ENCODE measurements at places on chromosomes 4 and X.

DNA sequence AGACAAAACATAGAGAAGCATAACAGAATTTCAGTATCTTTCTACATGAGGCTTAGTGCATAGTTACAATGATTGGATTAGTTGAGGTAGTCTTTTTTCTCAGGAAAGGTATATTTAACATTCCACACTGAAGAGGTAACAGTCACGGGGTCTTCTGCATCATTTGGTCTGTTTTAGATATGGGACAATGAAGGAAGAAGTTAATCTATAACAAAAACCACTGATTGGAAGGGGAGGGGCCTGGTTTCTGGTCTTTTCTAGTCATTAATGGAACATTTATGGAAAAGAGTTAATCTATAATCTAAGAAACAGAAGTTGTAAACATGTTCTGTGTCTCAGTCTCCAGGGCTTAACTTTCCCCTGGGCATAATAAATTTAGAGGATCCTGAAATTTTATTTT is 37.3 kb upstream of the HPSE start:
- no peak for DNase-seq

DNA sequence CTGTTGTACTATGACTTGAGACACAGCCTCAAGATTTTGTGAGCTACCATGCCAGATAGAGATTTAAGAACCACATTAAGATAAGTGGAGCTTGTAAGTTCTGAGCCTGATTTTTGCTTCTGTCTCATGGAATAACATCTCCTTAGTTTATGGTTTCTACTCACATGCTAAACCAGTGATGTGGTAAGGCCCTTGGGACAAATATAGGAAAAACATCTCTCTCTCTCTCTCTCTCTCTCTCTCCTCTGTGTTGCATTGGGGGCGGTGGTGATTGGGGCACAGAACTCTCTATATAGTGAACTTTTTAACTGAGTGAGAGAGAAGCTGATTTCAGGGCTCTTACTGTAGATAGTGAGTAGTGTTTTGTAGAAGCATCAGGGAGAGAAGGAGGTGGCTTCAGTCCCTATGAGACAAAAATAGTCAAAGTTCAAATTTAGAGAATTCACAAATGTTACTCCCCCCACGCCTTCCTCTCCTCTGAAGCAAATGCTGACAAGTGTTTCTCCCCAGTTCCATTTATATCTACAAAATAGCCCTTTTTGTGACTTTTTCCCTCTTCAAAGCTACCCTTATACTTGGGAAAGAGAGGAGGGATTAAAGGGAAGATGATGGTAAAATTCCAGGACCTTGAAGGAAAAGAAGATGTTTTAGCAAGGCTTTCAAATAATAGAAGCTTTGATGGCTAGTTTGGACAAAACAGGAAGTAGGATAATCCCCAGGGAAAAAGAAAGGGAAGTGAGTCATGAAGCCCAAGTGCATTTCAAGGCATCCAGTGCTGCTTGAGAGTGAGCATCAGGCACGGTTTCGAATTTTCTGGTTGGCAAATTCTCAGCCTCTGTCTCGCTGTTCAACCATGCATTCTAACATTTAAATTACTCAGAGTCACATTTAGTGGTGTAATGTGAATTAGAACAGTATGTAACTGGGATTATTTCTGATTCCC is 134.3 kb upstream of the AP1S2 start:
- no peak for DNase-seq

- DNase-seq, result no peak
Measured at GRCh38 chrX:21171181-21171580, 203.0 kb upstream of the CNKSR2 start.

- DNase-seq, result no peak
Measured at GRCh38 chrX:105650577-105650976, 171.8 kb upstream of the NRK start.

DNA sequence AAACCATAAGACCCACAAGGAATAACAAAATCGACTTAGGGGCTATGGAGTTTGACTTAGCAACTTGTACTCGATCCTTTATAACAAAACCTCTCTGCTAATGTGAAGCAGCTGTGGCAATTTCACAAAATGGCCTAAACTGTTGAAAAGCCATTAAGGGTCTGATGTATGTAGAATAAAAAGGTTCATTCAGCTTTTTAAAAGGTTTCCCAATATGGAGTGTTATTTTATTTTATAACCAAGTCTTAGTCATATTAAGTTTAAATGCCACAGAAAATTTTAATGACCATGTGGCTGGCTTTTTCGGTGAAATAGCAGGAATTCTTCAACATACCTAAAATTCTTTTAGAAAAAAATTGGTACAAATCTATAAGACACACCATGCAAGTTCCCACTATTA is 291.8 kb upstream of the HAND2 start:
- DNase-seq, result no peak

GRCh38 chr4:169205744-169206080 is 65.0 kb downstream of the SH3RF1 start:
- no peak for DNase-seq

DNA sequence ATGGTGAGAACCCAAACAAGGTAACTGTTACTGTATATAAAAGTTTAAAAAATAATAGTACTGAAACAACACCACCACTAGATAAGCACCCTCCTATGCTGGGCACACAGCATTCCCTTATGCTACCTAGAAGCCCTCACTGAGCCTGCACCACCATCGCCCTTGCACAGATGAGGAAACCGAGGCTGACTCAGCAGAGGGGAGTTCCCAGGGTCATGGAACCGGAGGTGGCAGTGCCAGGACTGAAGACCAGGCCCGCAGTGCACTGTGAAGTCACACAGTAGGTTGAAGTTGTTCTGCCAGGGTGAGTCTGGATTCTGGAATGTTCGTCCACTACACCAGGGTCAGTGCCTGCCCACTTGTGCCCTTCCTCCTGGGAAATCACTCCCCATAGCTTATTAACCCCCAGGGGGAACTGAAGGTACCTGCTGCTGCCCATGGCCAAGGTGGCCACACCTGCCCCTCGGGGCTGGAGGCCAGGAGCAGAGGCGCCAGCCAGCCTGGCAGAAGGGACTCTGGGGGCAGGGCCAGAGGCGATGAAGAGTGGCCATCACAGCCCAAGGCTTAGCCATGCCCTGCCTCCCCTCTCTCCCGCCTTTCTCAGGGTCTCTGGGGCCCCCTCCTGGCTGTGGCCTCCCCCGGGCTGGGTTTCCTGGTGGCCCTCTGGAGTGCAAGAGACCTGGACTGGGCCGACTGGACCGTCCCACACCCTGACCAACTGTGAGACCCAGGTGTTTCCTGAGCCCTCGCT is 15.1 kb upstream of the ABLIM2 start:
- DNase-seq, result no peak

GRCh38 chr4:30943356-30943755 is 223.2 kb downstream of the PCDH7 start:
- no peak for DNase-seq

GRCh38 chr4:55021214-55021613 is 104.2 kb downstream of the KDR start:
- DNase-seq, result no peak

DNA sequence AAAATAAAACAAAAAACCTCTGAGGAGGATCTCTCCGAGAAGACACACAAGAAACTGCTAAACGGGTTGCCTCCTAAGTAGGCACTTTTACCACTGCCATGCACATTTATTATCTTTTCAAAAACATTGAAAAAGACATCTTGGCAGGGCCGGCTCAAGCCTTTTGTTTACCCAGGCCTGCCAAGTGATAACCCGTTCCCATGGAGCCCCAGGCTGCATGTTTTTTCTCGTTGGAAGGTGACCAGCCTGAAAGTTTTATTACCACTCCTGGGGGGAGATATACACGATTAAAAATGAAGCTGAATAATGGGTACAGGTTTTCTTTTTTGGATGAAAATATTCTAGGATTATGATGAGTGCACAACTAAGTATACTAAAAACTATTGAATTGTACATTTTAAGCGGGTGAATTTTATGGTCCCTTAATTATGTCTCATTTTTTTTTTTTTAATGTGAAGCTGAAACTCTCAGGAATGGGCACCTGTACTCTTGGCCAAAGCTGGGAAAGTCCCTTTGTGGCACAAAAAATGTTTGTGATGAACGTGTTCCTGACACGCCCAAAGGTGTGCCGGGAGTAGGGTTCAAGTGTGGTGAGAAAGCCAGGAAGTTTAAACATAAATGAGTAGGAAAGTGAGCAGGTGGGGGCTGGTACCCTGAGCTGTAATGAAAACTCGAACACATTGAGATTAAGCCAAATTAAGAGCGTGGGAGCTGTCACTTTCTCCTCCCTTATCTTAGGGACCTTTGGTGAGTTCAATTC is 1.5 kb upstream of the MAP7D2 start:
- DNase-seq, result no peak

DNA sequence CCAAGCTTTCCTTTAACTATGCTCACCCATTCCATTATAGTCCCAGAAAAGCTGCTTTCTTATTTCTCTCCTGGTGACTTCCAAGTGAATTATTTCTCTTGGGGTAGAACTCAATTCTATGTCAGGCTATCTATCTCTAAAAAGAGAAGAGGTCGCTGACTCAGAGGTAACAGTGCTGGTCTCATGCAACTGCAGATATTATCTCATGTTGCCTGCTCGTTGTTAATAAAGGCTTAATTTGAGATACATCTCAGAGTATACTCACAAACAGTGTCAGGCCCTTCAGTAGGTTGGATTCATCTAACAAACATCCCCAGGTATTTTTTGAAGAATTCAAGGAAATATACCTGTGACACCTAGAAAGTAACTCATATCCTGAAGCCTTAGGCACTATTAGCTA is 2.7 kb downstream of the TMEM154 start:
- no peak for DNase-seq

DNA sequence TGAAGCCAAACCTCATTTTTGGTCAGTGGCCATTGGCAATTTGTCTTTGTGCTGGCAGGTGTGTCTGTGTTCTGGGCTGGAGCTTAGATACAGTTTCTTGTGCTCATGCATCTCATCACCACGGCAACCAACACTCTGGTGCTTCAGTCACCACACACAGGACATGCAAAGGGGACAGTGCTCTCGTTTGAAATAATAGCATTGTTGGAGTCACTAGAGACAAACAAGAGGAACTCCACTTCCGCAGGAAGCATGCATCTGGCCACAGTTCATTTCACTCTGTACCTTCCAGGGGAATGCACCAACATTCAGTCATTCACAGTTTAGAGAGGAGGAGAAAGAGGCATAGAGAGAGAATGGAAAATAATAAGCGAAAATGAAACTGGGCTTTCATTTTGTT is 267.4 kb downstream of the ANK2 start:
- no peak for DNase-seq

- no peak for DNase-seq
Measured at GRCh38 chr4:14636563-14636962, 365.7 kb upstream of the CPEB2 start.

DNA sequence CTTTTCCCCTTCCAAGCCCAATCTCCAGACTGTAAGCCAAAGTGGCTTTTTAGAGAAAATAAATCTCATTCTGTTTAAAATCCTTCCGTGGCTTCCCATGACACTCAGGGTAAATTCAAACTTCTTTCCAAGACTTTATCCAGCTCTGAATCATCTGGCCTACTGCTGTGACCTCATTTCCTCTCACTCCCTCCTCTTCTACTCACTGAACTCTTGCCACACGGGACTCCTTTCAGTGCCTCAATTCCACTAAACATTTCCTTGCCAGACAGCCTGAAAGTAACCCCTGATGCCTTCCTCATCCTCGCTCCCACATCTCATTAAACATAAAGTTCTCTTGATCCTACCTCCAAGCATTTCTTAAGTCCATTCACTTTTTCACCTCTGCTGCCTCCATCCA is 27.8 kb upstream of the RNF128 start:
- DNase-seq, result no peak

- DNase-seq, result no peak
Measured at GRCh38 chrX:2526390-2526789, 25.6 kb upstream of the DHRSX start.

DNA sequence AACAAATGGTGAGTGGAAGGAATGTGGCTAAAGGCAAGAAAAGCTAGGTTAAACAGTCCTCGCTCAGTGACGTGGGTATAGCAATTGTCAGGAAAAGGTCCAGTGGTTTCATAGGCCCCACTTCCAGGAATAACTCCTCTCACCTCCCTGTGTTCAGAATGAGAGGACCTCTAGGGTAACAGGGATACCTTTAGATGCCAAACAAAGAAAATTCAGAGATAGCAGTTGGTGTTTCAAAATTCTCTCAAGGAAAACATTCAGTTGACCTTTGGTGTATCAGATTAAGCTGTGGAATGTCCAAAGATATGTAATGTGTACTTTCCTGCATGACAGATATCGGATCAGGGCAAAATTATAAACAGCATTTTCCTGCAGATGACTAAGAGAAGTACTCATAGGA is 155.9 kb downstream of the ARHGAP6 start:
- DNase-seq, result no peak

DNA sequence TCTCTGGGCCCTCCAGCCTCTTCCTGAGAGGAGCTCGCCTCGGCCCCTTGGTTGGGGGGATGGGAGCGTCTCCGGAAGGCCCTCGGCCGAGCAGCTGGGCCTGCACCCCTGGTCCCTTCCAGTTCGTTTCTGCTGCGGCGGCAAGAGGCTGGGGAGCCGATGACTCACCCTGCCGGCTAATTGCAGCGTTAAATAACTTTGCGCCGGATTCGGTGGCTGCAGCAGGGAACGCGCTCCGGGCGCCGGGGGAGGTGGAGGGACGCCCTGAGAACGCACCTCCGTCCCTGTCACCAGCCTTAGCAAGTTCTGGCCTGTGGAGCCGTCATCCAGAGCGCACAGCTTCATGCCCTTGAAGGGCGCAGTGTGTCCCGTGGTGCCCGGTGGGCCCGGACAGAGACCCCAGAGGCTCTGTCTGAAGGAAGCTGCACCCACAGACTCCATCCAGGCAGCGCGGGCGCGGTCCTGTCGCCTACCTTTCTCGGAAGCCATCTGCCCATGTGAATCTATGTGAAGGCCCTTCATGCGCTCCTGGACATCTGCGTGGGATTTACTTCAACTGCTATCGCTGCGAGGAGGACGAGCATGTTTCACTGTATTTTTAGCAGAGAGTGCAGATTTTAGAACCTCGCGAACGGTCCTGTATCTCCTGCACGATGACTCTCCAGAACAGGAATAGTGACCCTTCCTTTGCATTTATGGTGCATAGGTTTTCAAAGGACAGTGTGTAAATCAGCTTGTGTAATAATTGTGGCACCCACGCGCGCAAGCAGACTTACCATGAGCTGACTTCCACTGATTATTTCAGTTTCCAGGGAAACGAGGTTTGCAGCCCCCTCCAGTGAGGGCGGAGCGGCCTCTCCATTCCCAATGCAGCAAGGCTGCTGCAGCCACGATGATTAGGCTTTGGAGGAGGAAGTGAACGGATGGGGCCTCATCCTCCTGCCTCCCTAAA is 1.7 kb upstream of the TMEM271 start:
- no peak for DNase-seq

GRCh38 chr4:8523175-8523574 is 57.0 kb upstream of the GPR78 start:
- DNase-seq, result no peak

DNA sequence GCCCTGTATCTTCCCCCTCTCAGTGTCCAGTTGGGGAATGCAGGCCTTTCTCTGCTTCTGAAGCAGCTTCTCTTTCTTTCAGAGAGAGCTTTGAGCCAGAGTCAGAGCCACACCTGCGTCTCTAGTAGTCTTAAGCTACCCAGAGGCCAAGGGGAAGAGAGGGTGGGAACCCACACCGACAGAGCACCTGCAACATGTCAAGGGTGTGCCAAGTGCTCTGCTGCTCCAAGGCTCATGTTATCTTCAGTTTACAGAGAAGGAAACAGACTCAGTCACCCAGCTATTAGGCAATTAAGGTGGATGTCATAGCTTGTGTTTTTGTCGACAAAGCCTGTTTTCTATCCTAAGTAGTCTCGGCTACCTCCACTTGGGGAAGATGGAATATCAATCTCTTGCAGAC is 22.7 kb upstream of the RNF212 start:
- DNase-seq, result no peak

All from epithelial cell of prostate (primary cell).